Activated gamma-delta T cell treated with Interleukin-2 at 50 U/mL for 16 hours (primary cell): ENCODE measurements at places on chromosomes 4 and X.

DNA sequence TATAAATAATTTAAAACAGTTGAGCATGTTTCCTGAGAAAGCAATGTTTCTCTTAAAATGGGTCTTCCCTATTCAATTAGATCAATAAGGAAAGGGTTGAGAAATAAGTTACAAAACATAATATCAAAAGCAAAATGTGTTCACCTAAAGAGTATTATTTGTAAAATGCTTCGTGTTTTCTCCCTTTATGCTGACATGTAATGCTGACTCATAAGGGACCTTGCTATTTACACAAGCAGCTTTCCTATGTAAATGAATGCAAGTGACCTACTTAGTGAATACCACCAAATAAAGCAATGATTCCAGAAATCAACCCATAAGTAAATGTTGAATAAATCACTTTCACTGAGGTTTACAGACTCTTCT is 91.5 kb downstream of the ELOVL6 start:
- DNase-seq: no peak

DNA sequence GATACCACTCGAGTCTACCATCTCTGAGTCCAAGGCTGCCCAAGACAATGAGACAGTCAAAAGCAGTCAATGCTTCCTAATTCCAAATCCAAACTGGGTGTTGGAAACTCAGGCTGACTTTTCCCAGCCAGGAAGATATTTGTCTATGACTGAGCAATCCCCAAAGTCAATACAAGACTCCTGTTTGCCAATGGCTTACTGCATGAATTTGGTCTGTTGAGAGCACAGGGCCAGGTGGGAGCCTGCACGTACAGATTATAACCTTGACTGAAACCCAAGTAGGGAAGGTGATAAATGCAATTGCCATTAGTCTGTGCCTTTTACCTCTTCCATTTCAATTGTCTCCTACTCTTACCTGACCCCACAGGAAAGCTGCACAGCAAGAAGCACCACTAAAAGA is 72.6 kb upstream of the PPARGC1A start:
- no peak for DNase-seq

GRCh38 chrX:18927558-18927957 is 56.4 kb downstream of the PHKA2 start:
- no peak for DNase-seq

- DNase-seq: no peak
Measured at GRCh38 chr4:2728806-2729532, 27.2 kb downstream of the TNIP2 start.
